Cortex of kidney (tissue), 1 donor: ENCODE measurements at places on chromosomes 13 and 19.

GRCh38 chr13:66689037-66689619 lies 541.0 kb downstream of the PCDH9 start:
- no peak for DNase-seq

GRCh38 chr19:16566161-16566560 lies 6.1 kb downstream of the SLC35E1 start:
- no peak for DNase-seq

- DNase-seq, result no peak
These were observed 25.8 kb downstream of the EPN1 start for GRCh38 chr19:55700813-55701212.

- no peak for DNase-seq
These were observed 684.5 kb upstream of the SLITRK1 start for GRCh38 chr13:84566780-84567179.

DNA sequence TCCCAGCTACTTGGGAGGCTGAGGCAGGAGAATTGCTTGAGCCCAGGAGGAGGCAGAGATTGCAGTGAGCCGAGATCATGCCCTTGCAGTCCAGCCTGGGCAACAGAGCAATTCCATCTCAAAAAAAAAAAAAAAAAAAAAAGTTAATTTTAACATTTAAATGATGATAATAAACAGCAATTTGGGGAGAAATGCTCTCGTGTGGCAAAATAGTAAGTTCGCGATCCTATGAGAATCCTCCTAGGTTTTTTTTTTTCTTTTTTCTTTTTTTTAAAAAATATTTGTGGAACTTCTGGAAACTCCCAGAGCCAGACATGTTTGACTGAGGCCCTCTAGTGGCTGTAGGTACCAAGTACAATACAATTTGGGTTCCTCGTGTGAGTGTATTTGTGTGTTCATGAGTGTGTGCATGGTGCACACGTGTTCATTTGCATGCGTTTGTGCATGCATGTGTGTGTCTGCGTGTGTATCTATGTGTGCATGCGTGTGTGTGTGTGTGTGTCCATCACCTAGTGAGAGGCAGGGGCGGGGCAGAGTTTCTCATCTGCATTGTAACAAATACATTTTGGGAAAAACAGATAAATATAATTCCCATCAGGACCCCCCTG lies 31.2 kb downstream of the TMPRSS9 start:
- no peak for DNase-seq

GRCh38 chr19:9219489-9219888 lies at the start of gene OR7D4:
Gene OR7D4 (minus strand): TSS chr19:9219589. CDS start chr19:9214837, 4,752 bp downstream.
- no peak for DNase-seq

DNA sequence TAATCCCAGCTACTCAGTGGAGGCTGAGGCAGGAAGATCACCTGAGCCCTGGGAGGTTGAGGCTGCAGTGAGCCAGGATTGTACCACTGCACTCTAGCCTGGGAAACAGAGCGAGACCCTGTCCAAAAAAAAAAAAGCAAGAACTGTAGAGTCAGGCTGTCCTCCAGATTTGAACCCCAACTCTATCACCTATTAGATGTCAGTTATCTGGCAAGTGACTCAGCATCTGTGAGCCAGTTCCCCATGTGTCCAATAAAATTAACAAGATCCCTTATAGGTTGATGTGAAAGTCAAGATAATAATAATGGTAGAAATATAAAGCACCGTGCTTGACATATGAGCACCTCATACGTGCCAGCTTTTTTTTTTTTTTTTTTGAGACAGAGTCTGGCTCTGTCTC lies 22.0 kb downstream of the GP6 start:
- no peak for DNase-seq

DNA sequence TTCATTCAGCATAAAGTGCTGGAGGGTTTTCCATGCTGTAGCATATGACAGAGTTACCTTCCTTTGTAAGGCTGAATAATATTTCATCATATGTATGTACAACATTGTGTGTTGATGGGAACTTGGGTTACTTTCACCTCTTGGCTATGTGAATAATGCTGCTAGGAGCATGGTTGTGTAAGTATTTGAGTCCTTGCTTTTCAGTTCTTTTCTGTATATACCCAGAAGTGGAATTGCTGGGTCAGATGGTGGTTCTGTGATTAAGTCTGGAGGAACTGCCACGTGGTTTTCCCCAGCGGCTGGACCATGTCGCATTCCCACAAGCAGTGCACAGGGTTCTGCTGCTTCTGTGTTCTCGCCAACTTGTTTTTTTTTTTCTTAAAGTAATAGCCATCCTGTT lies 101.2 kb upstream of the TEX29 start:
- no peak for DNase-seq

DNA sequence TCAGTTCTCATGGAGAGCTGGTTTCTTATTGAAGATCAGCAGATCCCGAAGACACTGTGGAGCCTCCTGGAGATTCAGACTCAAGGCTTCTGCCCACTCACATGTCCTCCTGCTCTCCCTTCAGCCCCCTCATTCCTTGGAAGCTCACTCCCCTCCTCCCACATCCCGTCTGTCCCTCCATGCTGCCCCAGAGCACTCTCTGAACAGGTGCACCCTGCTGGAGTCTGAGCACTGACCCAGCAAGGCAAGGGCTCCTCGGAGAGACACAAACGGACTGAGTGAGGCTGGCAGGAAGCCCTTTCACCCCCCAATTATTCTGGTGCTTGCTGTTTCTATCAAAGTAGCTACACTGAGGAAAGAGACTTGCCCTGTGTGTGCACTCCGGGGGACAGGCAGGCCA lies 374.0 kb downstream of the UQCRFS1 start:
- DNase-seq, result no peak

DNA sequence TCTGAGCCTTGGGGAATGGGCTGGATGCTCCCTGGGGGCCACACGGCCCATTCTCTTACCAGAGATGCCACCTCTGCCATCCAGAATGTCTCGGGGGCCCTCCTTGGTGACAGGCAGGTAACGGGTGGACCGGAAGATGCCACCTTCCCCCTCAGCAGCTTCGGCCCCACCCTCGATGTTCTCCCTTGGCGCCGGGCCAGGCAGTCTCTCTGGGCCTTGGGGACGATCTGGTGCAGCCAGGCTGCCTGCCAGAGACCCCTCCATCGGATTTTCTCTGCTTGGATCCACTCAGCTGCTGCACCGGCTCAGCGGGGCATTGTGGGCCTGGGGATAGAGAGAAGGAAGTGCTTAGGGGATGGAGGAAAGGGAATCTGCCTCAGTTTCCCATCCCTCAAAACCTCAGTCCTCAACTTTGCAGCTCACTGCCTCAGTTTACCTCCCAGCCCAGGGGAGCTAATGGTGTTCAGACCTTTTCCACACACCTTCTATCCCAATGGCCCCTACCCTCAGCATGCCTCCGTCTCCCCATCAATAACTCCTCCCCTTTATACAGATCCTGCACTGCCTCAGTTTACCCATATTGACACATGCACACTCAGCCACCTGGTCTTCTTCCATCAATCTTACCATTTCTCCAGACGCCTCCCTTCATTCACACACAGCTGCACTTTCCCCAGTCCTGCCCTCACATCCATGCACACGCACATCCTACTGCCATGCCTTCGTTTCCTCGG lies 1.5 kb downstream of the WIZ start:
- DNase-seq, result no peak

DNA sequence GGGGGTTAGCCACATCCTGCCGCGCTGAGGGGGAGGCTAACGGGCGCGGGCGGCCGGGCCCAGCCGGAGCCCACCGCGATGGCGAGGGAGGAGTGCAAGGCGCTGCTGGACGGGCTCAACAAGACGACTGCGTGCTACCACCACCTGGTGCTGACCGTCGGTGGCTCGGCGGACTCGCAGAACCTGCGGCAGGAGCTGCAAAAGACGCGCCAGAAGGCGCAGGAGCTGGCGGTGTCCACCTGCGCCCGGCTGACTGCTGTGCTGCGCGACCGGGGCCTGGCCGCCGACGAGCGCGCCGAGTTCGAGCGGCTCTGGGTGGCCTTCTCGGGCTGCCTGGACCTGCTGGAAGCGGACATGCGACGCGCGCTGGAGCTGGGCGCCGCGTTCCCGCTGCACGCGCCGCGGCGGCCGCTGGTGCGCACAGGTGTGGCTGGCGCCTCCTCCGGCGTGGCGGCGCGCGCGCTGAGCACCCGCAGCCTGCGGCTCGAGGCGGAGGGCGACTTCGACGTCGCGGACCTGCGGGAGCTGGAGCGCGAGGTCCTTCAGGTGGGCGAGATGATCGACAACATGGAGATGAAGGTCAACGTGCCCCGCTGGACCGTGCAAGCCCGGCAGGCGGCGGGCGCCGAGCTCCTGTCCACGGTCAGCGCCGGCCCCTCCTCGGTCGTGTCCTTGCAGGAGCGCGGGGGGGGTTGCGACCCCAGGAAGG lies 692 bp downstream of the RGS9BP start:
- DNase-seq, result no peak

GRCh38 chr19:58284199-58284598 lies 5.4 kb downstream of the ZNF8 start:
- DNase-seq, result no peak

DNA sequence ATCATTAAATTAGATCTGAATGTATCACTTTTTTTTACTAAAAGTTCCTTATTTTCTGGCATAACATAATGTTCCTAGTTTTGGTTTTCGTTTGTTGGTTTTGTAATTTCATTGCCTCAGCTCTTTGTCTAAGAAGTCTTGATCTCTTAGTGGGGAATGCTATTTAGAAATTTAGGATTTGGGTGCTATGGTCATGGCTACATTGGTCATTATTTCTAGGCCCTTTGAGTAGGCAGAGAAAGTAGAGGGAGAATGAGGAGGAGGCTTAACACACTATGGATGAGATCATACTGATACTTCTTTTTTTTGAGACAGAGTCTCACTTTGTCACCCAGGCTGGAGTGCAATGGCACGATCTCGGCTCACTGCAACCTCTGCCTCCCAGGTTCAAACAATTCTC lies 41.8 kb downstream of the PIBF1 start:
- DNase-seq, result no peak

GRCh38 chr13:113047587-113047986 lies 58.0 kb upstream of the F7 start:
- DNase-seq, result no peak

DNA sequence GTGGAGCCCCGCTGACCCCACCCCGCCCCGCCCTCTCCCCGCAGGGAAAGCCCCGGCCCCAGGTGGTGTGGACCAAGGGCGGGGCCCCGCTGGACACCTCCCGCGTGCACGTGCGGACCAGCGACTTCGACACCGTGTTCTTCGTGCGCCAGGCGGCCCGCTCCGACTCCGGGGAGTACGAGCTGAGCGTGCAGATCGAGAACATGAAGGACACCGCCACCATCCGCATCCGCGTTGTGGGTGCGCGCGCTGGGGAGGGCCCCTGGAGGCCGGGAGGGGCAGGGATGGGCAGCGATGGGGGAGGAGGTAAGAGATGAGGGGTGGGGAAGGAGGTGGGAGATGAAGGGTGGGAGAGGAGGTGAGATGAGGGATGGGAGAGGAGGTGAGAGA lies 17.2 kb upstream of the EMC10 start:
- DNase-seq, result no peak

DNA sequence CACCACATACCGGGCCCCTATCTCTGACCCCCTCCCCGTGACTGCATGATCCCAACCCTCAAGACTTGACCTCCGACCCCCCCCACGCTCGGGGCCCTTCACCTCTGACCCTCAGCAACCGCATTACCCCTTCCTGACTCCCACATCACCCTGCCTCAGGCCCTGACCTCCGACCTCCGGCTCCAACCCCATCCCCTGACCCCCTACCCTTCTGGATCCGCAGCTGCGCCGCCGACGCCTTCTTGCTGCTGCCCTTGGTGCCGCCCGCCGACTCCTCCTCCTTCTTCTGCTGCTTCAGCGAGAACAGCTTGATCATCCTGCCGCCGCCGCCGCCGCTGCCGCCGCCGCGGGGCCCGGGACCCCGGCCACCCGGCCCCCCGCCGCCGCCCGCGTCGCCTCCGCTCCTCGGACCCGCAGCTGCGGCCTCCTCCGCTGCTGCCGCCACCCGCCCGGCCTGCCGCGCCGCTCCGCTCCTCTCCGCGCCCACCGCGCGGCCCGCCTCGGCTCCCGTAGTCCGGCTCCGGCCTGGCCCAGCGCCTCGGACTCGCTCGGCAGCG lies at the start of gene UBE2M:
Gene UBE2M, minus strand, starts transcription at position 546 of the 557 bp plus-strand sequence. Its CDS starts 230 bp downstream, at position 316.
- DNase-seq, result no peak

DNA sequence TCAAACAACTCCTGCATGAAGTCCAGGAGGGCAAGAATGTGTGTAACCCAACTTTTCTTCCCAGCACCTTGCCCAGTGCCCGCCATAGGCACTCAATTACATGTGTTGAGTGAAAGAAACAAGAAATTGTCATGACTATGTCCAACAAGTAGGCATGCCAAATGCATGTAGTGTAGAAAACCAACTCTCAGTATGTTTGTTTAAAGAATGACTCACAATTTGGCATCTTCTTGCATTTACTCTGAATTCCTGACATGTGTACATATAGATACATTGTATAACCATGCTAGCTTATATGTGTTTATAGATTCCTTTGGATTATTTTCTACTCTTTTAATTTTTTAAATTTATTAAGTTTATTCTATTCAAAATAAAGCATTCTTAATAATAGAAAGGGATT lies 305.0 kb downstream of the EFNB2 start:
- DNase-seq, result no peak

- DNase-seq, result peak; percentile 77
These were observed at the start of the genes ATF5 and NUP62 for GRCh38 chr19:49929121-49929610. Gene ATF5 (plus strand): TSS chr19:49929205. CDS start chr19:49930851, 1,646 bp downstream. Gene NUP62 (minus strand): TSS chr19:49929504. CDS start chr19:49909807, 19,697 bp downstream.

- DNase-seq, result no peak
These were observed 13.3 kb upstream of the LILRB1 start for GRCh38 chr19:54616821-54617560.

- DNase-seq, result no peak
These were observed 2.3 kb downstream of the PODNL1 start for GRCh38 chr19:13935765-13936510.

GRCh38 chr13:25978961-25979360 lies 72.9 kb downstream of the SHISA2 start:
- no peak for DNase-seq

DNA sequence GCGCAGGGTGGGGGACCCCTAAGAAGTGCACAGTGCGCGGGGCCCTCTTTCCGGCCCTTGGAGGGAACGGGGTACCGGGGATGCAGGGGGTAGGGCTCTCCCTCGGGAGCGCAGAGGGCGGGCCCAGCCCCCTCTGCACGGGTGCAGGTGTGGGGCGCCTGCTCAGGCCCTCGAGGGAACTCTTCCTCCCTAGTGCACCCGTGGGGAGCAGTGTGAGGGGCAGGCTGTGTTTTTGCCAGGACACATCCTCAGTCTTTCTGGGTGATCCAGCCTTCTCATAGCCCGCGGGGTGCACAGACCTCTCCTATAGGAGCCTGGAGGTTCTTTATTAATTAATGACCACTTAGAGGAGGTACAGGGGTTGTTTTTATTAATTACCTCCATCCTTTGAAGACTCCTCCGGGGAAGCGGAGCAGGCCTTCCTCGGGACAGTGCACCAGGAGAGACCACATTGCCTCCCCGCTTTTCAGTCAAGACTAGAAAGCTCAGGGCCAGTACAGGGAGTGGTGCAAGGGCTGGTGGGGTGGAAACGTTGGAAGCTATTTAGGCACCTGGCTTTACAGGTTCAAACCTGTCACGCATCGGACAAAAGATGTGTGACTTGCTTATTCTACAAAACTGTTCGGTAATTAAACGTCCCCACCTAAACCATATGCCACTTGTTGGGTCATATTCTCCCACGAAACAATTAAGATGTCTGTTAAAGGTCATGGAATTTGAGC lies 598 bp upstream of the GJB6 start:
- no peak for DNase-seq

- DNase-seq, result no peak
These were observed 54.5 kb downstream of the SPTBN4 start for GRCh38 chr19:40521276-40521675.
